ENCODE measurements at places on chromosomes 3 and 15. TPM values are rescaled to one million over a fixed set of nuclear protein-coding genes. Genes with fewer than 3 reads are reported as not detected.
A peak's percentile ranks its signal among the peaks of the same experiment; 100 is the strongest.

- H3K27ac ChIP-seq = no peak overlapping the region
- no peak for DNase-seq
- H3K4me3 ChIP-seq = no peak overlapping the region
- no peaks in the 10 kb centered on the region for H3K4me1 ChIP-seq
- H3K36me3 ChIP-seq = no peaks in the 10 kb centered on the region
These were observed 57.0 kb downstream of the ISL2 start for GRCh38 chr15:76393614-76394013.

- peaks cover 21% of the 10 kb centered on the region for H3K27me3 ChIP-seq
- no peak overlapping the region for H3K4me3 ChIP-seq
- peaks cover under 1% of the 10 kb centered on the region for H3K4me1 ChIP-seq
These were observed 24.0 kb upstream of the FRMD5 start for GRCh38 chr15:44219073-44219472.

The TUBGCP5 gene
- total RNA-seq = 13.2 TPM

DNA sequence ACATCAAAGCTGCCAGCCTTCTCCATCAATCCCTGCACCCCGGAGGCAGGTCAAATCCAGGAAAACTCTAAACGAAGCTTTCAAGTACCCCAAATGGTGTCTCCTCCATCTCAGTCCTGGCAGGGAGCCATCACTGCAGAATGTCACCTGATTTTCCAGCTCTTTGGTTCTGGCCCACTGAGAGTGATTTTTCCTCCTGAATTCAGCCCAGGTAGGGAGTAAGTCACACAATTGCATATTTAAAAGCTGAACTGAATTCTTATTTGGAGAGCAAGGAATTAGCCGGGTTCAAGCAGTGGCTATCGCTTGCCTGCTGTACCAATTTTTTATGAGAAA is 5.3 kb downstream of the RFTN1 start:
- peaks cover 69% of the 10 kb centered on the region for H3K4me1 ChIP-seq
- H3K27me3 ChIP-seq = no peaks in the 10 kb centered on the region
- DNase-seq = no peak
- H3K27ac ChIP-seq = peak overlapping the region; percentile 13
- peaks cover 51% of the 10 kb centered on the region for H3K36me3 ChIP-seq
- no peak overlapping the region for H3K4me3 ChIP-seq

DNA sequence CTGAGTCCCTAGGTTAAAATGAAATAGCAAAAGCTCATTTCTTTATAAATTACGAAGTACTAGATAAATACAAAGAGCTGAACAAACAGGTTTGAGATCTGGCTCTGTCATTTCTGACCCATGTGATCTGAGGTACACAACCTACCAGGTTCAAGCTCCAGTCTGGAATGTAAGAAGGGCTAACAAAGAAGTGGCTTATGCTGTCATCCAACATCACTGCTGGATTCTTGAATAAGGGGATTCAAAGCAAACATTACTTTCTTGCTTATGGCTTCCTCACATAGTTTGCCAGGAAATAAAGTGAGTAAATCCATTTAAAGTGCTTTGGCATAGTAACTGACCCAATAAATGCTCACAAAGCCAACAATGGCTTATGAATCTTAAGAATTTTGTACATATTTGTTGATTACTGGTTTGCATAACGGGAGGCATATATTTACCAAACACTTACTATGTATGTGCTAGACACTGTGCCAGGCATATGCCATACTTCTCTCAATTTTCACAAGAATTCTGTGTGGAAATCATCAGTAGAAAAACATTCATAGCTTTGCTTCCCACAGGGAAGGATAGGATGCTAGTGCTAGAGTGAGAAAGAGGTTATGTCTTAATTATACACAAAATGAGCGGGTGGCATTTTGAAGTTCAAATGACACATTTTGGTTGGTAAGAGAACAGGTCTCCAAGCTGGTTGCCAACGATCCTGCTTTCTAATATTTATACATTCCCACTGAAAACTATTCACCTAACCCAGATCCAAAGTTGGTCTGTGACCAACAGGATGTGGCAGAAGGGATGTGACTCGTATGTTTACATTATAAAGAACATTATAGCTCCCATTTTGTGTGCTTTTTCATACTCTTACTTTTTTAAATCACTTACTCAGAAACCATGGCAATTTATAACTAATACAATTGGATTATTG is 38.7 kb upstream of the CSPG5 start:
- DNase-seq = no peak
- H3K27ac ChIP-seq = peak overlapping the region; percentile 61
- no peak overlapping the region for H3K4me3 ChIP-seq

- no peaks in the 10 kb centered on the region for H3K4me1 ChIP-seq
- no peaks in the 10 kb centered on the region for H3K36me3 ChIP-seq
- H3K4me3 ChIP-seq = no peak overlapping the region
These were observed 63.5 kb upstream of the SLITRK3 start for GRCh38 chr3:165259541-165260193.

Measured in activated CD4-positive, alpha-beta memory T cell treated with anti-CD3 and anti-CD28 coated beads, Interleukin-2, amount 10 ng/mL, durations not matched to agents 7 days and 5 days (primary cell).